ENCODE measurements at places on chromosomes 2 and 18.

DNA sequence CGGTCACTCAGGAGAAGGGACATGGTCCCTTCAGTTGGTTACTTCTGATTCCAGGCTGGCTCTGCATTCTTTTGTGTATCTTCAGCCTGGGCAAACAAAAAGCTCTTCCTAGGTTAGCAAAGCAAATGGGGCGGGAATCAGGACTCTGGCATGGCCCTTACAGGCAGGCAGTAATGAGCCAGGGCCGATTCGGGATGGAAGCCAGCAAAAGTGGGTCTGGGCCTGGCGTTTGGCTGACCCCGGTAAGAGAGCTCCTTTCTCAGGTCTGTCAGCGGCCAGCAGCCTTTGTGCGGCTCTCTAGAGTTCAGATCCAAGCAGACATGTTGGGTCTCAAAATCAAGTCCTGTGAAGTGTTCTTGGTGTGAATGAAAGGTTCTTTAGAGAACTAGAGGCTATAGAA lies 81.5 kb upstream of the EML6 start:
- DNase-seq: no peak

DNA sequence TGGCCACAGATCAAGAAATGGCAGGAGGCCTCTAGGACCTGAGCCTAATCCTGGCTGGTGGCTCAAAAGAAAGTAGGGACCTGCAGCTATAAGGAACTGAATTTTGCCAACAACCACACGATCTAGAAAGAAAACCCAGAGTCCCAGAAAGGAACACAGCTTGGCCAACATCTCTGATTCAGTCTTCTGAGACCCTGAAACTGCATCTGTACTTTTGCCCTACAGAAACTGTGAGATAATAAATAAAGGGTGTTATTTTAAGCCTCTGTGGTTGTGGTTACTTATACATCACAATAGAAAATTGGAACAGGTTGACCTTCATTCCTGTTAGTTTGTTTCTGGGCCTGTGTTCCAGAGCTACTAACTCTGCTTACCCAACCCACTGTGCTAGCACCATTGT lies 356.8 kb upstream of the ST6GAL2 start:
- DNase-seq: no peak

GRCh38 chr18:58209326-58209725 lies 165.3 kb downstream of the NEDD4L start:
- no peak for DNase-seq

GRCh38 chr2:42622943-42623676 lies 54.7 kb downstream of the MTA3 start:
- no peak for DNase-seq

DNA sequence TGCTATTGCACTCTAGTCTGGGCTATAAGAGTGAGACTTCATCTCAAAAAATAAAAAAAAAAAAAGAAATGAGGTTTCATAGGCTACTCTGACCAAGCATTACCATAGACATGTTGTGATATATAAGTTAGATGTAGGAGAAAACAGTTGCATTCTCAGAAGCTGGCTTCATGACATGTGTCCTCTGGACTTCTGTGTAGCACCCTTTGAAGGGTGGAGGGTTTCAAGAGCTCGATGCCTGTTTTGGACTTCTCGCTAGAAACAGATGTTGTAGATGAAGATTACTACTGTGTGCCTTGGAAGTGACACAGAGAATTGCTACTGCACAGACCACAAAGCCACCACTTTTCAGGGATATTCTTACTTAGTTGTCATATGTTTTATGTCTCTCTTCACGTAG lies 91.0 kb downstream of the TMEM247 start:
- no peak for DNase-seq

GRCh38 chr2:220166616-220167015 lies 539.2 kb downstream of the SLC4A3 start:
- no peak for DNase-seq

- DNase-seq: no peak
These were observed 128.1 kb upstream of the RBMS1 start for GRCh38 chr2:160621748-160622147.

DNA sequence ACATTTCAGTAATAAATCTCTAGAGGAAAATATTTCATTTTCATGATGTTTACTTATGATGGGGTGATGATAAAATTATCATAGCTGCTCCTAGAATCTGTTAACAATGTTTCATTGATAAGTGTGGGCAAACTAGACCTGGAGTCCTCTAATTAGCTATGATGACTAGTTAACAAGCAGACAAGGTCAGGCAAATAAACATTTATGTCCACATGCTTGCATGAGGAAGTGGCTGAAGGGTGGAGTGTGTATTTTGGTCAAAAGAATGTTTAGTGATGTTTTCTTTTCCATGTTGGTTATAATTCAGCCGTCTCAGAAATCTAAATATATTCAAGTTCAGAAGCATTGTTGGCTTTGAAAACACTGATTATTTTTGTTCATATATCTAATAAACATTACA lies 99.9 kb upstream of the FN1 start:
- DNase-seq: no peak

- no peak for DNase-seq
These were observed 125.5 kb downstream of the LOXHD1 start for GRCh38 chr18:46531482-46531881.

Data from NCI-H1105 treated with DMSO at 0.1 percent for 48 hours (cell line).